ENCODE measurements at places on chromosomes 13 and 19.

GRCh38 chr13:66821551-66821950 lies 408.6 kb downstream of the PCDH9 start:
- DNase-seq: no peak

DNA sequence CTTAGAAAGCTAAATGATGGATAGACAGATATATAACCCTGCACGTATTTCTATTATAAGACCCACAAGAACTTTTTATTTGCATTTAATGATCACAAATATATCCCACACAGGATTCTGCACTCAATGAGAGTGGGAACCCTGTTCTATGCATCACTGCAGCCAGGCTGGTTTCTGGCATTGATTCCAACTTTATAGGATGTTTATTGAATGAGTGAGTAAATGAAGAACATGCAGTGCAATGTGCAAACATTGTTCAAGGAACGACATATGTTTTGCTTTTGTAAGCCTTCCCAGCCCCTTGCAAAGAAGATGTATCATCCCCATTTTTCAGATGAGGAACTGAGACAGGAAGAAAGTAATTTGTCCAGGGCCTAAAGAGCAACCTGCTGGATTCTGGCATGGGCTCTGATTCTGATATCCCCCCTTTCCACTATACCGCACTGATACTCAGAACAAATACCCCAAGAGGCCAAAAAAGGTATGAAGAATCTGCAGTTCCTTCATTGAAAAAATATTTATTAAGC lies 246.3 kb downstream of the LACC1 start:
- no peak for DNase-seq

DNA sequence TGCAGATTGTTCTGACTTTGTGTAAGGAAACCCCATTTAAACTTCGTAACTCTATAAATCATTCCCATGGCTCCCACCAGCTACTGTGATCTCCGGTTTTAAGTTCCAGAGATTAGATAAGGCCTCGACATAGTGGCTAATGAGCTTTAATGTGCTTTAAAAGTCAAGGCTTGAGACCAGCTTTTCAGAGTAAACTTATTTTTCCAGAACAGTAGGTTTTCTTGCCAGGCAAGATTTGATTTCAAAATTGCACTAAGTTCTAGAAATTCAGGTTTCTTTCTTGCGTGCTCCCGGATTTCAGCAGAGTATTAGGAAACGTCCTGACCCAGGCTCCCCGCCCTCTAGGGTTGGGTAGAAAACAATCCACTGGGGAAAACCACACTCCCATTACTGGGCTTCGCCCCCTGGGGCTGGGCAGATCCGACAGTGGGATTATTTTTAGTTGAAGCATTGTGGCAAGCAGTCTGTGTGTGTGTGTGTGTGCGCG lies 43.3 kb downstream of the CRYL1 start:
- no peak for DNase-seq

GRCh38 chr13:97376981-97377380 lies 57.0 kb upstream of the RAP2A start:
- no peak for DNase-seq

Data from CD4-positive, alpha-beta T cell treated with Interleukin-6 at 100 ng/mL for 8 hours (primary cell).